ENCODE measurements at places on chromosomes 4 and X.

GRCh38 chrX:1442724-1443367 lies 9.9 kb downstream of the ASMTL start:
- DNase-seq: no peak

DNA sequence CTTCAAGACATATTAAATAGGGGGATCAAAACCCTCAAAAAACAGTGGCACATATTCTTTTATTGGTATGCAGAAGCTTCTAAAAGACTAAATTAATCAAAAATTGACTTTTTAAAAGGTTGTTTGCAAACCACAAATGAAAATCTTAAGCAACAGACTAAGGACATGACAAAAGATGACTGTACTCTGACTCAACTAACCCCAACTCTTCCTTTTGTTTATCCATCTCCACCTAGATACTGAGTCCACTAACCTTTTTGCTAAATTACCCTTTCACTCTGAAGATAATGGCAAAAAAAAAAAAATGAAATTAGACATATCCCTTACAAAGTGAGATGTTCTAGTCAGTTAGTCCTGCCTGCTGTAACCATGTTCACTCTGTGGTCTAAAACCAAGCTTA lies 91.6 kb upstream of the NLRP2B start:
- no peak for DNase-seq

GRCh38 chr4:40186665-40187014 lies 10.2 kb upstream of the RHOH start:
- DNase-seq: no peak

GRCh38 chr4:3372264-3372932 lies 69.4 kb upstream of the HGFAC start:
- DNase-seq: no peak

DNA sequence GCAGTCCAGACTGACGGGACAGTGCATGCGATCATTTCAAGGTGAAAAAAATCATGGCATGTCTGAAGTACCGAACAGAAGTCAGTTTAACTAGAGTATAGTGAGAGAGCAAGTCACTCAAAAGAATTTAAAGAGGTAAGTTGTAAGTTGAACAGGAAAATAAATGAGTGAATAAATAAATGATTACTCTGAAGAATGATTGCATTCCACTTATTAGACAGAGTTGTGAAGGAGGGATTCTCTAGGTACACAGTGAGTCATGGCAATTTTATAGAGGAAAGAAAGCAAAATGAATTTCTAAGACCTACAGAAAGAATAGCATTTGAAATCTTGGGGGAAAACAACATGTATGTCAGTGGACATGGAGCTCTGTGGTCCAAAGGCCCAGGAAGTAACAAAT lies 37.1 kb upstream of the SLC7A11 start:
- no peak for DNase-seq

GRCh38 chr4:70943114-70943513 lies 40.9 kb downstream of the MOB1B start:
- no peak for DNase-seq

GRCh38 chr4:27042411-27042810 lies 181.8 kb downstream of the STIM2 start:
- no peak for DNase-seq

GRCh38 chr4:31124008-31124585 lies 403.9 kb downstream of the PCDH7 start:
- no peak for DNase-seq

- DNase-seq: no peak
Measured at GRCh38 chr4:27921231-27921630, 1060.6 kb downstream of the STIM2 start.

DNA sequence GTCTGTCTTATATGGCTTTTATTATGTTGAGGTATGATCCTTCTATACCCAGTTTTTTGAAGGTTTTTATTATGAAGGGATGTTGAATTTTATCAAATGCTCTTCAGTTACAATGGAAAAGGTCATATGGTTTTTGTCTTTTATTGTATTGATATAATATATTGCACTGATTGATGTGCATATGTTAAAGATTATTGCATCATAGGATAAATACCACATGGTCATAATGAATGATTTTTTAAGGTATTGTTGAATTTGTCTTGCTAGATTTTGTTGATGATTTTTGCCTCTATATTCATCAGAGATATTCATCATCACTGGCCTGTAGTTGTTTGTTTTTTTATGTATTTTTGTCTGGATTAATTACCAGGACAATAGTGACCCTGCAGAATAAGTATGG lies 339.2 kb upstream of the CT83 start:
- no peak for DNase-seq

DNA sequence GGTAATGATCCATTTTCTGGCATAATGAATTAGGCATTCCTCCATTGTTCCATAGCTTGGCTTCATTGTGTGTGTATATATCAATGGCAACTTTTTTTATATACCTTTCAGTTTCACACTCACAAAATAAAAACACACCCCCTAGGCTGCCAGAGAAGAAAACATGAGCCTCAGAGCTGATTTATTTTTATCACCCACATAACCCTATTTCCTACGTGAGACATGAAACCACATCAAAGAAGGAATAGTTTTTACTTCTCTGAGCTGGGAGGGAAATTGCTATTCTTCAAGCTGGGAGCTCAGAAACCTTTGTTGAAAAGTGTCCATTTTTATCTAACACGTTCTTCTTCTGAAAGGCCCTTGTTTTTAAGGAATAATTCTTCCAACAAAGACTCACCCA lies 126.7 kb upstream of the RAI2 start:
- no peak for DNase-seq

DNA sequence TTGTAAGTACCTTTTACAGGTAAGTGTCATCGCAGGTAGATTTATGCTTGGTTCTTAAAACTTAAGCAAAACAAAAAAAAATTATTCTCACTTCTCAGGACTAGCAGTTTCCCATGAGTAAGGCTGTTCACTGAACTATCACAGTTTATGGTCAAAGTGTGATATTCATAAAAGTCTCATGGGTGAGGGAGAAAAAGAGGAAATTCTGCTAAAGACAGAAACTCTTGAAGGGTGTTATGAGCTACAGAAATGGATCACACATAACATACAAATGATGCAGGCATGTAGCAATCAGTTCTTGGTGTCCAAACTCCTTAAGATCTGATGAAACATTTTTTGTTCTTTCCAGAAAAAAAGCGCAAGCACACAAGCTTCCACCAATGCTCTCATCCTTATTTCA lies 8.5 kb downstream of the RAB9A start:
- no peak for DNase-seq
